ENCODE measurements at places on chromosomes 7 and 10.

DNA sequence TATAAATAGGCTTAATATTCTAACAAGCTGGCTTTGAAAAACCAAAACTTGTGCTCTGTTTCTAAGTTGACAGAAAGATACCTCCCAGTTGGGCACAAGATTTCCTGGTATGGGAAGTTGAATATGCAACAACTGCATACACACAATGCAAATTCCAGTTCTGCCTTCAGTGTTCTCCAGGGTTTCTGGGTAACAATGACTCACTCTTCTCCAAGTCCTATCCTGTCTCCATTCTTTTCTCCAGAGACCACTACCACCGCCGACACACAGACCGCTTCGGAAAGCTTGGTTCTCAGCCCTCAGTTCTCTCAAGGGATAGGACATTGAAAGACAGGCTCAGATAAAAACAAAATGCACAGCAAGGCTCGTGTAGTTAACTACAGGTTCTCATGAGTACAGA lies 12.2 kb downstream of the PDE1C start:
- DNase-seq = no peak

DNA sequence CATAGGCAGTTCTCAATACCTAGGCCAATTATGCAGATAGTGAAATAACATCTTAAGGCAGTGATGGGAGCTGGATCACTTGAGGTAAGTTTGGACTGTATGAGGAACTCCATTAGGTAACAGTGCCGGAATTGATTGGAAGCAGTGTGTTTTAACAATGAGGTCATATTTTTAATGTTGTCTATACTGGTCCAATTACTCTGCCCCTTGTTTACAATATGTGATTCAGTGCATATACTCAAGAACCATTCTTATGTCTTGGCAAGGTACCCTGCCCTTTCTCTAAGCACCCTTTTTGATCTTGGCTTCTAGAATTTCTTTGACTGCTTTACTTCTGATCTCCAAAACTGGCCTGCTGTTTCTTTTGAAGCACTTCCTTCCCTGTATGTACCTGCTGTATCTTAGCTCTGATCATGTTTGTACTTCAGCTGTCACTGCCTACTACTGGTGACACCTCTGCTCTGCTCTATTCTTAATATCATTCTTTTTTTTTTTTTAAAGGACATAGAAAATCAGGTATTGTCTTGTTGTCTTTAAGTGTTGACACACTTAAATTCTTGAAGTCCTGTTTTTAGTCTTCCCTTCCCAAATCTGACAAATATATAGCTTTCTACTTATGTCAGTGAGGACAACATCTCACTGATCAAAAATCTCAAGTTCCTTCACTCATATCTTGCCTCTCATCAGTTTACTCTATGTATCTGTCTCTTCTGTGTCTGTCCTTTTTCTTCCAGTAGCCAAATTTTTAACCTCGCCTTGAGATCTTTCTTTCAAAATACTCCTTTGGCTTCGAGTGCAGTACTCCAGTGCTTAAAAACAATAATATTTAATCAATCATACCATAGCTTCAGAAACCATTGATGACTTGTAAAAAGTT lies 46.4 kb upstream of the RPA3 start:
- DNase-seq = no peak

- DNase-seq = no peak
These were observed 80.0 kb downstream of the AKAP9 start for GRCh38 chr7:92020636-92021035.

- DNase-seq = no peak
These were observed 55.2 kb upstream of the FAM133B start for GRCh38 chr7:92645114-92646061.

DNA sequence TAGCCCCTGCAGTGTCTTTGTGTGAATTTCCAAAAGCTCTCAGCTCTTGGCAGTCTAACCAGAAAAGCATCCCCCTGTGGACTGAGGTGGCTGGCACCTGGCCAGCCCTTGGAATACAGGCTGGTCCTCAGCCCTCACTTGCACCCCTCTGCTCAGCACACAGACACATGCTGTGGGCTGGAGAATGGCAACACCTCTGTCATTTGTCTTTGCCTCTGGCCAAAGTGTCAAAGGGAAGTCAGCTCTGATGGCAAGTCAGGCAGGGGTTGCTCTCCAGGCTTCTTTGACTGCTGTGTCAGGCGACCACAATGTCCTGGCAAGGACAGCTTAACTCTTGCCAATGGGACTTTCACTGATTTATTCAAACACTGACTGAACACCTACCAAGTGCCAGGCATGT lies 724.8 kb downstream of the INHBA start:
- no peak for DNase-seq

DNA sequence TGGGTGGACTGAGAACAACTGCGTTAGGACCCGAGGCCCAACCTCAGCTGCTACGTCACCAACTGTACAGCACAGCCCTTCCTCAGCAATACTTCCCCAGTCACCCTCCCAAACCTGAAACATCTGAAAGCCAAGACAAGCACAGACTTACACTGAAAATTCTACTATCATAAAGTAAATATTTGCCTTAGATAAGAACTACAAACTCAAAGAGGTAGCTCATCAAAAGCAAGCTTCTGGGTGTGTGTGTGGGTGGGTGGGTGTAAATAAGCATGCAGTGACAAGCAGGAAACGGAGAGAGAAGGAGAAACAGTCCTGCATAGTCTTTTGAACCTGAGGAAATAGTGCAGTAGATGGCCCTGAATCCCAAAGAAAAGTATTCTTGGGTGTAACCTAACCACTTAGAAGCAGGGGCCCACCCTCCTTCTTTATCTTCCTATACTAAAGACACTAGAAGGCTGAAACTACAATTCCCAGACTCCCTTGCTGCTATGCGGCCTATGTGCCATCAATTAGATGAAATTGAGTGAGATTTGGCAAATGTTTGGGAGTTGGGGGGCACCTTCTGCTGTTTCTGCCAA lies 18.7 kb downstream of the SLC25A13 start:
- no peak for DNase-seq

DNA sequence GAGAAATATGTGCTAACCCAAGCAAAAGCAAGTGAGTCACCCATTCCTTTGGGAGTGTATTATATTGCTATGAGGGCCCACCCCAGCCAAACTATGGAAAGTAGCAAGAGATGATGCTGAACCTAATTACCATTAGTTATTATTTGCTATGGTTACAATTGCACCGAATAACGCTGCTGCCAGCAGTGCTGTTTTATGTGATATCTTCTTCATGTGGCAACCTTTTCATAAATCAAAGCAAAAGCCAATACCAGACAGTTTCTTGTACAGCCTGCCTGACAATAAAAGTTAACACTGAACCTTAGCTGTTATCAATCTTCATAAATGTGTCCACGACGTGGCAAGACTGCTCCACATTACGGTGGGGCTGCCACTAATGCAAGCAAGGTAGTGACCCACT lies 241.7 kb upstream of the PLXNA4 start:
- DNase-seq = no peak

GRCh38 chr10:108037061-108037460 lies 872.6 kb upstream of the SORCS1 start:
- no peak for DNase-seq

DNA sequence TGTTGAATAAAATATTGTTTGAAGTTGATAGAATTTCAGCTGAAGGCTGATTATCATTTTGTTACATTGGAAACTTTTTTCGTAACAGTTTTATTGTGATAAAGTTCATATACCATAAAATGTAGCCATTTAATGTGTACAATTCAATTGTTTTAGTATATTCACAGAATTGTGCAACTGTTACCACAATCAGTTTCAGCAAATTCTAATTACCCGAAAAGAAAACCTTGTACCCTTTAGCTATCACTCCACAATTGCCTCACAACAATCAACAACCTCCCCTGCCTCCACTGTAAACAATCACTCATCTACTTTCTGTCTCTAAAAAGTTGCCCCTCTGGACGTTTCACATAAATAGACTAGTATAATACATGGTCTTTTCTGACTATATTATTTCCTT lies 179.7 kb upstream of the BET1 start:
- no peak for DNase-seq

GRCh38 chr10:22662733-22663330 lies 51.5 kb downstream of the PIP4K2A start:
- no peak for DNase-seq

- DNase-seq = no peak
These were observed 33.4 kb upstream of the VWDE start for GRCh38 chr7:12436896-12437535.

- DNase-seq = no peak
These were observed 170.8 kb upstream of the BET1 start for GRCh38 chr7:94174956-94175355.

- no peak for DNase-seq
These were observed 142.8 kb upstream of the SEMA3A start for GRCh38 chr7:84337429-84337828.

DNA sequence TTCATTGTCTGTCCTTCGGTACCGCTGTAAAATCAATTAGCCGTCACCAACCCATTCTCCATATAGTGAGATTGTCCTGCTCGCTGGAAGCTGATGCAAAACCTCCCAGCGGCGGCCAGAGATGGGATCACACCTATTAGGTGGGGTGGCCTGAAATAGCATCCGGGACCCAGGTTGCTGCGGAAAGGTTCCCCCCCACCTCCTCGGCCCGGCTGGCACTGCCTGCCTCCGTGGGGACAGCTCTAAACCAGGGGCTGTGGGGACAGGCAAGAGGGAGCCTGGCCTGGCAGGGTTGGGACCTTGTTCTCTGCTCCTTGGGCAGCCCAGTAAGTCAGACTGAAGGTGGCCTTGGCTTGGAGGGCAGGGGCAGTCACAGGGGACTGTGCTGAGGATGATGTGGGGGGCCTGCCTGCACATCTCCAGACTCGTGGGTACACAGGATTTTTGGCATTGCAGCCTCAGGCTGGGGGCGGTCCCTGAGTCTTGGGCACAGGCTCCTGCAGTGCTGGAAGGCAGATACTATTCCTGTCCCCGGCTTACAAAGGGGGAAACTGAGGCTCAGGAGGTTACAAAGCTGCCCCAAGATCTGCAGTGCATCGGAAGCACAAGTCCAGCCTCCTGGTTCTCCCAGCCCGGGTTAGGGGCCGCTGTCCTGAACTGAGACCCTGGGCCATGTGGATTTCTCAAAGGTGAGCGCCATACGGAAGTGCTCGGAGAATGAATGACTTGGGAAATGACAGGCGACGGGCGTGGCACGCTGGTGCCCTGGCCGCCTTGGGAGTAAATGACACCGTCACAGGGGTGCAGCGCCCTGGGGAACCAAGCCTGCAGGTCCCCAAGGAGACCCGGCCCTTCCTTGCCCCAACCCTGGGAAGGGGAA lies 65.6 kb downstream of the UNCX start:
- no peak for DNase-seq

DNA sequence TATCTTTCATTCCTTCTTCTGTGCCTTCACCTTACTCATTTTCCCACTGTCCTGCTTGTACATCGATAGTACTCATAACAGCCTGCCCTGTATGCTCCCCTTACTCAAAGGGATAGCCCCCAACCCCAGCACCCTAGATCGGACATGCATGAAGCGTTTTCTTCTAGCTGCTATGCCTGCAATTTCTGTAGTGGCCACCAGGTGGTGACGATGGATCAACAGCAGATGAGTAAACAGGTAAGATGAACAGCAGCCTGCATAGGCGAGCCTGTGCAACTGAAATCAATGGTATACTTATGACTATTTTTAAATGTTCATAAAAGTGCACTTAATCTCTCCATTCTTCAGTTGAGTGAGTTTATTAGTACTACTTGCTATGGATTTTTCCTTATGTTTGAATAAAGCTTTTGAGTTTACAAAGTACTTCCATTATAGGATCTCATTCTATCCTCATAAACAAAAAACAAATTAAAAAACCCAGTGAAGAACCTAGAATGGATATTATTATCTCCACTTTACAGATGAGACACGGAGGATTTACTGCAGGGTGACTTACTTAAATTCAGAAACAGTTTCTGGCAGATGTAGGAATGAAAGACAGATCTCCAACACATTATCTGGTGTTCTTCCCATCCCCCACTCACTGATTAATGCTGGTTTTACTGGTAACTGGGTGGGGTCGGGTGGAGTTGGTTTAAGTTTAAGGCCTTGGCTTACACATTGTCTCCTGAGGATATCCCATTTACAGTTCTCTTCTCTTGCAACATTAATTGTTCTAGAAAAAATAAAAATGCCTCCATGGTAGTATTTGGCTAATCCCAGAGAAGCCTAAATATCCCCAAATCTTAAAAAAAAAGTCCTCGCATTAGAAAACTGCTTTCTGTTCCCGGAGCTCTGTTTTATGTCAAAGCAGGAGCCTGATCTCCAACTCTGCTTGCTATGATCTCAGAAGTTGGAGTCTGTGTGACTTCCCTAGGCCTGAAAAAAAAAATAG lies 222.1 kb downstream of the GLI3 start:
- peak; percentile 59 for DNase-seq

- DNase-seq = no peak
These were observed at the start of gene MNX1 for GRCh38 chr7:157010588-157011332. Gene MNX1, minus strand, starts transcription at chr7:157010663. Its CDS starts 313 bp downstream, at chr7:157010350.

- DNase-seq = no peak
These were observed 22.4 kb downstream of the RHOBTB1 start for GRCh38 chr10:60921633-60922032.

DNA sequence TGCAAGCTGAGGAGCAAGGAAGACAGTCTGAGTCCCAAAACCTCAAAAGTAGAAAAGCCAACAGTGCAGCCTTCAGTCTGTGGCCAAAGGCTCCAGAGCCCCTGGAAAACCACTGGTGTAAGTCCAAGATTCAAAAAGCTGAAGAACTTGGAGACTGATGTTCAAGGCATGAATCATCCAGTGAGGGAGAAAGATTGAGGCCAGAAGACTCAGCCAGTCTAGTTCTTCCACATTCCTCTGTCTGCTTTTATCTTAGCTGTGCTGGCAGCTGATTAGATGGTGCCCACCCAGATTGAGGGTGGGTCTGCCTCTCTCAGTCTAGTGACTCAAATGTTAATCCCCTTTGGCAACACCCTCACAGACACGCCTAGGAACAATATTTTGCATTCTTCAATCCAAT lies 20.1 kb upstream of the MDFIC start:
- DNase-seq = no peak

DNA sequence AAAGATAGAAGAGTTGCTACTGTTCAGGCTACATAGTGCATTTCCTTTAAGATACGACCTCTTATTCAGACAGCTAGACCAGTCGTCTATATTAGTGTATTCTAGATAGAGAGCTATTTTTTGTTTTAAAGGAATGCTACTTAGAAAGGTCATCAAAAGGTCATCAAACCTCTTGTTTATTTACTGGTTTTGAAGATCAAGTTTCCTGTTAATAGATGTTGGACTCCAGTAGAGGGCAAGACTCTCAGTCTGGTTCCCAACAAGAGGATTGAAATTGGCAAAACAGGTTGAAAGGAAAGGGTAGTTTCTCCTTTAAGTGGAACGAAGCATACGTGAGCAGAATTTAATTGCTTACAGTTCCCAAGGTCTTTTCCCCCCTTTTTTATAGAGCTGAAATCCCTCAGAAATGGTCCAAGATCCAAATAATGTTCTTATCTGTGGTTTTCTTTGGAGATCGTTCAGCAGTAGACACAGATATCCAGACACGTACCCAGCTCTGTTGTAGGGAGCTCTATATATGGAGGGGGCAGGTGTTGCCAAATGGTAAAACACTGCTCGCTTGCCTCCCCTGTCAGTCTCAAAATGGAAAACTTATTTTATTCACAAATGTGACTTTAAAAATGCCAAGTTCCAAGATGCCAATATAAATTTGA lies 37.2 kb downstream of the BAMBI start:
- no peak for DNase-seq

Data from iPS DF 19.7 (cell line).